ENCODE measurements at places on chromosomes 2 and 18.

- DNase-seq = no peak
Measured at GRCh38 chr18:57959278-57959677, 84.7 kb upstream of the NEDD4L start.

DNA sequence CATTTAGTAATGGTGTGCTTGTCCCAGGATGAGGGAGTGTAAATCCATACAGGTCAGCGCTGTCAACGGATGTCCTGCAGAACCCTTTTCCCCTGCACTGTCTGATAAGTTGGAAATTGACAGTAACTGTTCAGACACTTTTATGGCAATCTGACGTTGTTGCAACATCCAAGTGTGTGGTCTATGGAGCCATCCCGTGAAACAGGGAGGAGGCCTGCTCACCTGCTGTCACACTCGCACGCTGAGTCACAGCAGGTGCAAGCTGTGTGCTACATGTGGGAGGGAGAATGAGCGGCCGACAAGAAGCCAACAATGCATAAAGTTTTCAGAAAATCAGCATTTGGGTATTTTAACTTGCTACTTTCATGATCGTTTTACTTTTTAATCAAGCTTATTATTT is 43.7 kb upstream of the RMDN2 start:
- no peak for DNase-seq

GRCh38 chr2:233862261-233862768 is 5.9 kb downstream of the MSL3B start:
- DNase-seq = no peak

- DNase-seq = no peak
Measured at GRCh38 chr18:48983793-48984437, 33.1 kb upstream of the SMAD7 start.

GRCh38 chr2:194822097-194822496 is 834.9 kb upstream of the SLC39A10 start:
- DNase-seq = no peak

DNA sequence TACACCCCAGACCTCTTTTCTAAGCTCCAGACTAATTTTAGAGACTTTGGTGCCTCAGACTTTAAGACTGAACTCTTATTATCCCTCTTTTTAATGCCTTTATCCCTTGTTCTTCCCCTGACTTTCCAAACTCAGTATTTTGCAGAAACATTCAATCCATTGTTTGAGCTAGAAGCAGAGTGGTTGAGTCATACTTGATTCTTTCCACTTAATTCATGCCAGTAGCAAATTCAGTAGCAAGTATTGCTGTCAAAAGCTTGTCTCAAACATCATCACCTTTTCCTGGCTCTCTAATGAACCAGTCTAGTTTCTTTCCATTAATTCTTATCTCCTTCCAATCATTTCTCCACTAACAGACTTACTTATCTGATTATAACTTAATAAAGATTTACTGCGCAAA is 699.7 kb upstream of the ZNF804A start:
- no peak for DNase-seq

- DNase-seq = no peak
Measured at GRCh38 chr2:51335087-51336058, 303.4 kb upstream of the NRXN1 start.
